ENCODE measurements at places on chromosomes 16 and 17. TPM values are rescaled to one million over a fixed set of nuclear protein-coding genes. Genes with fewer than 3 reads are reported as not detected.

The RNF43 gene
- total RNA-seq: 7.5 TPM

GRCh38 chr17:65407017-65407416 is 154.4 kb downstream of the AXIN2 start:
- no peak for DNase-seq

GRCh38 chr17:9364837-9365430 is 210.7 kb downstream of the STX8 start:
- DNase-seq: no peak

GRCh38 chr17:50621574-50622031 is 13.1 kb upstream of the ABCC3 start:
- DNase-seq: no peak

GRCh38 chr16:57648125-57648524 is 19.7 kb downstream of the ADGRG1 start:
- no peak for DNase-seq

GRCh38 chr16:49382916-49383315 is 9.3 kb downstream of the C16orf78 start:
- DNase-seq: no peak

The RAD51C gene
- 33.7 TPM for total RNA-seq

Measured in heart left ventricle (tissue), 16 donors.